ENCODE measurements at places on chromosomes 11 and 22.

DNA sequence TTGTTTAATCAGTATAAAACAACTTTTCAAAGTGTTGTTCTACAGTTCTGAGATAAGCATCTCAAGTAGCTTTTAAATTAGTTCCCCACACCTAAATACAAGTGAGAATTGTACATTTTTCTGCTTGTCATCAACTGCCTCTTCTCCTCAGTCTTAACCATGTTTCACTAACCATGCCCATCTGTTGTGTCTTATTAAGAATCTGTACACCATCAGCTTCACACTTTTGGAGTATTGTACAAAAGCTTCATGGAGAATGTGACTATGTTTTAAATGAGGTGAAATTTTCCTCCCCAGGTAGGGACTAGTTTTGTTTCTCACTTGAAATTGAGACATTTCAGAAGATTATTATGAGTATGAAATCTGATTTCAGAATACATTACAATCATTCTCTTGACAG lies 52.4 kb downstream of the SIK2 start:
- peaks cover 5% of the 10 kb centered on the region for H3K36me3 ChIP-seq
- no peak overlapping the region for H3K27ac ChIP-seq
- H3K4me1 ChIP-seq, result no peaks in the 10 kb centered on the region

GRCh38 chr11:123407130-123407995 lies 22.7 kb upstream of the GRAMD1B start:
- no peaks in the 10 kb centered on the region for H3K27me3 ChIP-seq
- H3K27ac ChIP-seq, result no peak overlapping the region
- H3K36me3 ChIP-seq, result no peaks in the 10 kb centered on the region
- DNase-seq, result peak; percentile 89

DNA sequence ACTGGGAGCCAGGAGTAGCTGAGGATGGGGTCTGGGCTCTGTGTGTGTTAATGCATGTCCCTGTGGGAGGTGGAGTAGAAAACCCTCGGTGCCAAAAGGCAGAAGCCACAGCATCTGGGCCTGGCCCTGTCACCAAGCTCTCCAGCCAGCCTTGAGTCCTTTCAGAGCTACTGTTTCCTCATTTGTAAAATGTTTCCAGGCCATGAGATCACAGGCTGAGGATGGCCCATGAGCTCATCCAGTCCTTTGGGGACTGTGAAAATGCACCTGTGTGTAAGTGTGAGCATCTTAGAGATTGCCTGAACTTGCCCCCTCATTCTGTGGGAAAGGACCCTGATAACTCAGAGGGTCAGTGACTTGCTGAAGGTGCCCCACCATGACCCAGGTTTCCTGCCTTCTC lies 9.1 kb downstream of the ANKK1 start:
- H3K27ac ChIP-seq, result no peak overlapping the region
- H3K27me3 ChIP-seq, result no peaks in the 10 kb centered on the region
- DNase-seq, result no peak

GRCh38 chr11:47373876-47374719 lies 4.2 kb downstream of the SPI1 start:
- no peaks in the 10 kb centered on the region for H3K27me3 ChIP-seq
- peak; percentile 82 for DNase-seq
- no peaks in the 10 kb centered on the region for H3K4me1 ChIP-seq
- H3K4me3 ChIP-seq, result no peak overlapping the region

All from small intestine (tissue), 16 donors.